ENCODE measurements at places on chromosomes 3 and 15.

DNA sequence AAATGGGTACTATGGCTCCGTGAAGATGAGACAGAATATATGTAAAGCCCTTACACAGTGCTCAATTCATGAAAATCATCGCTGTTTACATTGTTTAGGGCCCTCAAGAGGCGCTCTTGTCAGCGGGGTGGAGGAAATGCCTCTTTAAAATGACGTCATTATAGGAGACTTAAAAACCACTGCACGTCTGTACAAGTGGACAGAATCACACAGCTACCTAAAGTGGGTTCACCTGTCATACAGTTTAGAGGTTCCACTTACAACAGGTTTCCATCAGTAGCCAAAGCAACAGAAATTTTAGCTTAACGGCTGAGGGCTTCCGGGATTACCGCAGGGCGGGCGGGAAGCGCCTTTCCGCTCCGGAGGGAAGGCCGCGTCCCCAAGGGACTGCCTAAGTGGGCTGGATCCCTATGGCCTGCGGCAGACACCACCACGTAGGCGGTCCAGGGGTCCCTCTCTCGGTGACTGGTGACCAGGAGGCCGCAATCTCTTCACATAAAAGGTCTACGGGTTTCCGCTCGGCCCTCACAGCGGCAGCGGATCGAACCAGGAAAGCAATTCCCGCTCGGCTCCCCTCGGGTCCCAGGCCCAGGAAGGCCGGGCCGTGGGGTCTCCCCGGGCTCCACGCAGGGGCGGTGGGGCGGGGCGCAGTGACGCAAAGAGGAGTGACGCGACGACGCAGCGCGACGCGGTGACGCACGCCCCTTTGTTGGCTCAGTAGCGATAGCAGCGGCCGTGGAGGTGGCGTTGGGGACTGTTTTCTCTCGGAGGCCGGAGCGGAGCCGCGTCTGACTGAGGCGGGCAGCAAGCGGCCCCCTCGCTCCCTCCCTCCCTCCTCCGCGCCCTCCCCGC lies at the start of gene ARIH1:
ARIH1 (plus strand) TSS at position 717 of the 852 bp plus-strand sequence. CDS start 310 bp downstream, outside the sequence.
- DNase-seq = peak; percentile 96

DNA sequence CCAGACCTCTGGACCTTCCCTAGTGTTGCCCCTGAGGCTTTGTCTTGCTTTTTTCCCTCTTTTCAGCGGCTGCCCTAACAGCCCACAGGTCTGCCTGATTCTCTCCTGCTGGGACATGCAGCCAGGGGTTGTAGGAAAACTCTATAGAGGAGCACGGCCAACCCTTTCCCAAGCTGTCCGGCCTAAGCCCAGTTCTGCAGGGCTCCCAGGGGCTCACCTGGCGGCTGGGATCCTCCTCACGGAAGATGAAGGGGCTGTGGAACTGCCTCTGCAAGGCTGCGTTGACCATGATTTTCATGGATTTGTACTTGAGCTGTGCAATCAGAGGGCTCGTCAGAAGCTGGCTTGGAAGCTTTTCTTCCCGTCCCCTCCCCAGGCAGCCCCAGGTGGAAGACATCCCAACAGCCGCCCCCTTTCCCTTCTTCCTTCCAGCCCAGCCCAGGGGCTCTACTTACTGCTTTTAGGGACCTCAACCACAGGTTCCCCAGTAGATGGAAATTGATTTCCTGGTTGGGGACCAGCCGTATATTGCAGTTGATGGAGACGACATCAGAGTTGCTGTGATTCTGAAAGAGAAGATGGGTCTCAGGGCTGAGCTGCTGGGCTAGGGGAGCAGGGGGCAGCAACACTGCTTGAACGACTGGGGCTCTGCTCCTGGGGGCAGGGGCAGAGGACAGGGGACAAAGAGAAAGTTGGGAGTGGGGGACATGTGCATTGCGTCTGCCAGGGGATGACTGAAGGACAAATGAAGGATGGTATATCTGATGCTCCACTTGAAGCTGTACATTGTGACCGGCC lies 29.8 kb downstream of the FEM1B start:
- DNase-seq = no peak

GRCh38 chr3:115864911-115865310 lies 241.6 kb downstream of the GAP43 start:
- DNase-seq = no peak

GRCh38 chr15:74656935-74657535 lies 38.8 kb downstream of the EDC3 start:
- DNase-seq = no peak

DNA sequence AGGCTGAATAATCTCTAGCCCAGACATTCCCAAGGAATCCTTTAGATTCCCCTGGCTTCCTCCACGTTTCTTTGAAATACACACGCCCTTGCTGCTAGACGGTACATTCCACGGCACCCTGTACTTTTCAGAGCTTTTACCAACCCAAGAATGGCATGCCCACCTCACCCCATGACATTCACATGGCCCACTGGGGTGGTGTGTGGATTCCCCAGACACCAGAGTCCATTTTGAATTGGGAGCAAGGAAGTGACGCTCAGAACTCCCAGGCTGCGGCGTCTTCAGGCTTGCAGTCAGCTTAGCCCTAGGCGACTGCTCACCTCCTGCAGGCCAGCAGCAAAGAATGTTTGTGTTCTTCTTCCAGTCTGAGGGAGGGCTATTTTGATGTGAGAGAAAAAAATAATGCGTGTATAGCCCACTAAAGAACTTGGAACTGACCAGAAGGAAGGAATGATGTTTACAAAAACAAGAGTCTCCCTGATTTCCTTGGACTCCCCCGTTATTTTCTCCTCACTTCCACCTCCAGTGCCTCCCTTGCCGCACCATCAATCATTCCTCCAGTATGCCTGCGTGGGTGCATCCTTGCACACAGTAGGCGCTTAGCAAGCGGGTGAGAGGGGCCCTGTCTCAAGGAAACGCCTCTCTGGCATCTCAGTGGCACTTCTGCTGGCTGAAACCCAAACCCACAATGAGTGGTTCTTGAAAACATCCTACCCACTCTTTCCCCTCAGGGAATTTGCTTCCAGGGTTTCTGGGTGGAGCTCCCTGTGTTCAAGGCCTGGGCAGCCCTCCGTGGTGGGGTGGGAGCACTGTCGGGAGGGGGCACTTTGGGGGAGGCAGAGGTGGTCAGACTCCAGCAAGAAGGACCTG lies 59.9 kb downstream of the SMAD6 start:
- no peak for DNase-seq

- DNase-seq = no peak
Observed at GRCh38 chr15:68318931-68319909, 41.7 kb downstream of the FEM1B start.

All from T-helper 2 cell (primary cell).